ENCODE measurements at places on chromosomes 6 and 20. TPM values are rescaled to one million over a fixed set of nuclear protein-coding genes. Genes with fewer than 3 reads are reported as not detected.

Gene ANKEF1
- total RNA-seq: 1.9 TPM

Gene CCN6
- not detected for total RNA-seq

Gene EDN1
- 224 TPM for total RNA-seq

Gene THBD
- total RNA-seq: 82.9 TPM

Gene CST2
- total RNA-seq: not detected

Gene ABHD12
- 37.2 TPM for total RNA-seq

Gene CLVS2
- total RNA-seq: not detected

Gene DDAH2
- total RNA-seq: 106 TPM

Gene SLC22A7
- not detected for total RNA-seq

Gene RHAG
- not detected for total RNA-seq

Gene SLC26A8
- total RNA-seq: not detected

Gene OTOR
- total RNA-seq: not detected

All from mammary microvascular endothelial cell (primary cell).